GM23338 (cell line): ENCODE measurements at places on chromosomes 7 and 10. TPM values are rescaled to one million over a fixed set of nuclear protein-coding genes. Genes with fewer than 3 reads are reported as not detected.

Gene TACC2
- polyA plus RNA-seq = 25.8 and 30.8 TPM in 2 replicates

Gene COL26A1
- 17.8 and 20.6 TPM in 2 replicates for polyA plus RNA-seq

Gene PTN
- 39.4 and 42.2 TPM in 2 replicates for polyA plus RNA-seq

Gene ZDHHC6
- 29.0 and 33.7 TPM in 2 replicates for polyA plus RNA-seq

Gene PODXL
- 215 and 220 TPM in 2 replicates for polyA plus RNA-seq

Gene SEMA3E
- 15.4 and 15.7 TPM in 2 replicates for polyA plus RNA-seq

Gene ZNF425
- 3.0 and 4.3 TPM in 2 replicates for polyA plus RNA-seq

Gene AKR1C2
- 0.83 and 0.86 TPM in 2 replicates for polyA plus RNA-seq

Gene INSIG1
- polyA plus RNA-seq = 70.3 and 71.5 TPM in 2 replicates

Gene CALML3
- polyA plus RNA-seq = not detected in 2 replicates
